Left cardiac atrium (tissue), 4 donors: ENCODE measurements at places on chromosomes 12 and 14.
A peak's percentile ranks its signal among the peaks of the same experiment; 100 is the strongest.

- peak; percentile 37 for DNase-seq
These were observed 11.0 kb upstream of the CREBL2 start for GRCh38 chr12:12600659-12601058.

- DNase-seq, result peak; percentile 76
These were observed 26.2 kb downstream of the ANG start for GRCh38 chr14:20714593-20715250.

DNA sequence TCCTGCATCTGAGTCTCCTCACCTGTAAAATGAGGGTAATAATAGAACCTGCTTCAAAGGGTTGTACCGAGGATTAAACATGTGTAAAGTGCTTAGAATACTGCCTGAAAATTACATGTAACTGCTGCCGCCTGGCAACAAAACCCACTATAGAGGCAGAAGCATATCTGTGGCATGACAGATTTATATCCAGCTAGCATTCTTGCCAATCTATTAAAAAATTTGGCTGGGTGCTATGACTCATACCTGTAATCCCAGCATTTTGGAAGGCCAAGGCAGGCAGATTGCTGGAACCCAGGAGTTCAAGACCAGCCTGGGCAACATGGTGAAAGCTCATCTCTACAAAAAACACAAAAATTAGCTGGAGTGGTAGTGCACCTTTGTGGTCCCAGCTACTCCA lies 16.4 kb upstream of the KSR2 start:
- DNase-seq, result no peak

DNA sequence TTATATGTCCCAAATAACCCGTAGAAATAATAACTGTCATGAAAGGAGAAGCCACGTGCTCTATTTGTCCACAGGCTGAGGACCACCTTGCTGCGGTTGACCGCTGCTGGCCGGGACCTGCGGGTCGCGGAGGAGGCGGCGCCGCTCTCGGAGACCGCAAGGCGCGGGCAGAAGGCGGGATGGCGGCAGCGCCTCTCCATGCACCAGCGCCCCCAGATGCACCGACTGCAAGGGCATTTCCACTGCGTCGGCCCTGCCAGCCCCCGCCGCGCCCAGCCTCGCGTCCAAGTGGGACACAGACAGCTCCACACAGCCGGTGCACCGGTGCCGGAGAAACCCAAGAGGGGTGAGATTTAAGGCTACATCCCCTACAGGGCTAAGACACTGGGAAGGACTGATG lies 21.0 kb downstream of the RPGRIP1 start:
- DNase-seq, result peak; percentile 29

DNA sequence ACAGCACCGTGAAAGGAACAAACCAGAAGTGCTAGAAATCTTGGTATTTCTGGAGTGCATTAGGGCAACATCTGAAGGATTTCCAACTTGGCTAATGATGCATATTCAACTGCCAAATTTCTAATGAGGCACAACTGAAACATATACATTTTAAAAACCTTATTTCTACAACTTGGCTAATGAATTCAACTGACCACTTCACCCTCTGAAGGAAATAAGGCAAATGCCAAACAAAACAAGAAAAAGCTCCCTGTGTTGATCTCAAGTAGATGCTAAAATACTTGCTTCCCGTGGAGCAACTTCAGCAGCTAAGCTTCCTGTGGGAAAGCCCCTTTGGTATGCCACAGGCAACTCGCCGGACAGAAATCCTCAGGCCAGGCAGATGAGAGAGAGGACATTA lies 167.1 kb downstream of the TTC7B start:
- DNase-seq, result no peak

DNA sequence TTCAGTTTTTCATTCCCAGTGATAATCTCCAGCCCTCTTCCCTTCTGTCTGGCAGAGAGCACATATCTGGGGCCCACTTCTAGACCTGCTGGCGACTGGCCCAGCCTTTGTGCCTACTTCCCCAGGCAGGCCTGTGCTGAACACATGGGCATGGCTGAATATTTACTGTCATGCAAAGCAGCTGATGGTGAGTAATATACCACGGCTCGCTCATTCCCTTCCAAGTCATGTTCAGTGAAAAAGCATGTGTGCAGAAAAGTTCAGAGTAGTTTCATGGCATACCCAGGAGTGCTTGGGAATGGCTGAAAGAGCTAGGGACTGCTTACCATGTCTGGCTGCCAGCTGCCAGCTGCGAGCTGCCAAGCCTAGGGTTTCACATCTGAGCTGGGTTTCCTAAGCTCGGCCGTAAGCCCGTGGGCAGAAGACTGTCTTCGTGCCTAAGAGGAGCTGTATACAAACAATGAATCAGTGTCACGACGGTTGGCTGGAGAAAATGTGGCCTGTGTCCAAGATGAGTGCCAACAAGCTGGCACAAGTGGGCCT lies 179.9 kb upstream of the PELI2 start:
- DNase-seq, result peak; percentile 33

- no peak for DNase-seq
These were observed 3.1 kb upstream of the CREBL2 start for GRCh38 chr12:12608557-12608957.

GRCh38 chr12:116092776-116093175 lies 184.7 kb downstream of the MED13L start:
- DNase-seq, result no peak

- no peak for DNase-seq
These were observed 23.0 kb downstream of the GLRX5 start for GRCh38 chr14:95557832-95558231.

- DNase-seq, result no peak
These were observed 46.0 kb upstream of the ESRRB start for GRCh38 chr14:76329951-76330350.

GRCh38 chr14:71833476-71833875 lies 98.8 kb upstream of the RGS6 start:
- DNase-seq, result no peak

- peak; percentile 52 for DNase-seq
These were observed 1.2 kb downstream of the DYRK2 start for GRCh38 chr12:67649570-67650387.

GRCh38 chr14:55873169-55873568 lies 245.0 kb upstream of the PELI2 start:
- no peak for DNase-seq

DNA sequence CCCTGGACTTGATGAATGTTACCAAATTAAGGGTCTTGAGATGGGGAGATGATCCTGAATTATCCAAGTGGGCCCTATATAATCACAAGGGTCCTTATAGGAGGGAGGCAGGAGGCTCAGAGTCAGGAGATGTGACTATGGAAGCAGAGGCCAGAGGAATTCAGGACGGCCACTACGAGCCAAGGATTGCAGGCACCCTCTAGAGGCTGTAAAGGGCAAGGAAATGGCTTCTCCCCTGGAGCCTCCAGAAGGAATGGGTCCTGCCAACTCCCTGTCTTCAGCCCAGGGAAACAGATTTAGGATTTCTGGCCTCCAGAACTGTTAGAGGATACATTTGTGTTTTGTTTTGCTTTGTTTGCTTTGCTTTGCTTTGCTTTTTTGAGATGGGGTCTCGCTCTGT lies 8.8 kb downstream of the BDKRB1 start:
- DNase-seq, result no peak

- DNase-seq, result no peak
These were observed 219.3 kb downstream of the C12orf50 start for GRCh38 chr12:87809916-87810315.

GRCh38 chr14:95313707-95314106 lies 6.0 kb downstream of the CLMN start:
- peak; percentile 79 for DNase-seq

- peak; percentile 37 for DNase-seq
These were observed 25.3 kb downstream of the RHOJ start for GRCh38 chr14:63229330-63230059.

GRCh38 chr12:18799561-18799960 lies 61.6 kb downstream of the CAPZA3 start:
- no peak for DNase-seq

GRCh38 chr12:102567031-102567985 lies 86.9 kb upstream of the IGF1 start:
- DNase-seq, result no peak

DNA sequence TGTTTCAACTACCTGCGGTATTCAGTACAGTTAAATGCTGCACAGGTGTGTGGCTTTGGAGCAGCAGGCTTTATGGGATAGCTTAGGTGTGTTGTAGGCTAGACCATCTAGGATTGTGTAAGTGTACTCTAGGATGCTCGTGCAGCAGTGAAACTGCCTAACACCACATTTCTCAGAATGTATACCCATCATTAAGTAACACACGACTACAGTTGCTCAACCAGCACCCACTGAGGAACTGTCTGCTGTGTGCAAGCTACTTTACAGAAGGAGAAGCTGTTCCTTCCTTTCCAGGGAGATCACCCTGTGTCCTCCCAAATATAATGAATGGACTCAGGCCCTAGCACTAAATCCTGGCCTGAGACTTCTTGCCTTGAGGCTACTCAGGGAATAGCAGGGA lies 94.8 kb downstream of the SLC24A4 start:
- DNase-seq, result no peak

GRCh38 chr14:103314496-103315277 lies 19.4 kb upstream of the EIF5 start:
- DNase-seq, result no peak

DNA sequence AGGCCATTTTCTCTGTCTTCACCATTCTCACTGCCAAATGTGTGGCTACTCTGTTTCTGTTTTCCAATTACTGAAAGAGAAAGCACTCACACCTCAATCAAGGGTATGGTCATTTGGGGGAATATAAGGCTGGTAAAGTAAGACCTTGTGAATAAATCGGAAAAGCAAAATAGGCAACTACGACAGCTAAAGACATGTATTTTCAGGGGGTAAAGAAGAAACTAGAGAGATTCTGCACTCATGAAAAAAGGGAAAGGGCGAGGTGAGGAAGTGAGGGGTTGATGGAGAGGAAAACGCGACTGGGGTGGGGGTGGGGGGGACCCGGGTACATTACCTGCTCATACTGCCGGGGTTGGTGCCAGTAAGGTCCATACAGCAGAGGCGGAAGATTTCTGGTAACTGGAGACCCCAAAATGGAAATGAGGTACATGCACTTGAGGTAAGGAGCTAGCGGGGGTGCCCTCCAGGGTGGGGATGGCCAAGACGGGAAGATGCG lies 19.3 kb downstream of the CHD8 start:
- DNase-seq, result no peak

DNA sequence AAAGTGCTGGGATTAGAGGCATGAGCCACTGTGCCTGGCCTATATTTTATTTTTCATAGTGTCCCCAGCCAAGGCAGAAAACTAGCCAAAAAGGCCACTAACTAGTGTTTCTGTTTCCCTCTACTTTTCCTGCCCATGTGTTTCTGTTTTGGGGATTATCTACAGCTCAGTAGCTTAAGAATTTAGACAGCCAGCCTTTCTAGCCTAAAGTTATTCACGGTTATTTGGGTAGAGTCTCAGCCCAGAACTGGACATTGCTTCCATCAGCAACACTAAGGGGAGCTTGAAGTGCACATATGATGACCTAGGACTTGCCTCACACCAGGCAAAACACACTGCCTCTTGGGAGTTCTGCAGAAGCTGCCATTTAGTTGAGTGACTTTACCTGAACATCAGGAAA lies 17.9 kb downstream of the PROX2 start:
- DNase-seq, result no peak

GRCh38 chr12:3122841-3123678 lies 45.9 kb downstream of the TSPAN9 start:
- DNase-seq, result peak; percentile 82

GRCh38 chr12:119179335-119180021 lies 747 bp downstream of the HSPB8 start:
- peak; percentile 51 for DNase-seq

DNA sequence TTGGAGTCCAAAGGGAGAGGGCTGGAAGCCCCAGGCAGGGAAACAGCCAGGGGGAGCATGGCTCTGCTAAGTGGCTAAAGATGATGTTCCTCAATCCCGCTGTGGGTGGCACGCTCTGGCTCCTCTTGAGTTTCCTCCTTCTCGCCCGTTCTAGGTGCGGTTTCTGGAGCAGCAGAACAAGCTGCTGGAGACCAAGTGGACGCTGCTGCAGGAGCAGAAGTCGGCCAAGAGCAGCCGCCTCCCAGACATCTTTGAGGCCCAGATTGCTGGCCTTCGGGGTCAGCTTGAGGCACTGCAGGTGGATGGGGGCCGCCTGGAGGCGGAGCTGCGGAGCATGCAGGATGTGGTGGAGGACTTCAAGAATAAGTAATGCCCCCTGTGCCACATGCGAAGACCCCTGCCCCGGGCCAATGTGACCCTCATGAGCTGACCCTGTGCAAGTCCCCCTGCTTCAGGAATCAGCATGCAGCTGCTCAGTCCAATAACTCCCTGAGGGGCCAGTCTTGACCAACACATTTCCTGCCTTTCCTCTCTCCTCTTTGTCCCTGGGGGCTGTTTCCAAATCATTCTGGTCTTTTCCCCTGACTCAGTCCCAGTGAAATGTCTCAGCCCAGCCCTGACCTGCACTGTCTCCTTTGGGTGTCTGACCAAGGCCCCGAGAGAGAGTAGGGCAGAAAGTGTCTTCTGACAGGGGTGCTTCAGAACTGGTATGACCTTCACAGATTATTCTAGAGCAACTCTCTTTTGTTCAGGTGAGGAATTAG lies 2.1 kb downstream of the KRT7 start:
- no peak for DNase-seq

DNA sequence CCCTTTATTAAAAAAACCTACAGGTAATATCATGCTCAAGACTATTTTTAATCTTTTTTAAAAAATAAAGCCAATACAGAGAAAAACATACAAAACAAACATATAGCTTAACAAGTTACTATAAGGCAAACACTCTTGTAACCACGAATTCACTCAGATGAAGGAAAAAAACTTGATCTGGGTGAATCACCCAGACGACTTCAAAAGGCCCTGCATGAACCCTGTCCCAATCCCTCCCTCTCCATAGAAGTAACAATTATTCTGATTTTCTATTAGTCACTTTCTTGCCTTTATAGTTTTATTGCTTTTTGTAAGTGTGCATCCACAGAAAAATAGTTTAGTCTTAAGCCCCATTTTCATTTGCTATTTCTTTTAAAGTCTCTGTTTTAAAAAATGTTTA lies 72.6 kb downstream of the LRP6 start:
- DNase-seq, result no peak

DNA sequence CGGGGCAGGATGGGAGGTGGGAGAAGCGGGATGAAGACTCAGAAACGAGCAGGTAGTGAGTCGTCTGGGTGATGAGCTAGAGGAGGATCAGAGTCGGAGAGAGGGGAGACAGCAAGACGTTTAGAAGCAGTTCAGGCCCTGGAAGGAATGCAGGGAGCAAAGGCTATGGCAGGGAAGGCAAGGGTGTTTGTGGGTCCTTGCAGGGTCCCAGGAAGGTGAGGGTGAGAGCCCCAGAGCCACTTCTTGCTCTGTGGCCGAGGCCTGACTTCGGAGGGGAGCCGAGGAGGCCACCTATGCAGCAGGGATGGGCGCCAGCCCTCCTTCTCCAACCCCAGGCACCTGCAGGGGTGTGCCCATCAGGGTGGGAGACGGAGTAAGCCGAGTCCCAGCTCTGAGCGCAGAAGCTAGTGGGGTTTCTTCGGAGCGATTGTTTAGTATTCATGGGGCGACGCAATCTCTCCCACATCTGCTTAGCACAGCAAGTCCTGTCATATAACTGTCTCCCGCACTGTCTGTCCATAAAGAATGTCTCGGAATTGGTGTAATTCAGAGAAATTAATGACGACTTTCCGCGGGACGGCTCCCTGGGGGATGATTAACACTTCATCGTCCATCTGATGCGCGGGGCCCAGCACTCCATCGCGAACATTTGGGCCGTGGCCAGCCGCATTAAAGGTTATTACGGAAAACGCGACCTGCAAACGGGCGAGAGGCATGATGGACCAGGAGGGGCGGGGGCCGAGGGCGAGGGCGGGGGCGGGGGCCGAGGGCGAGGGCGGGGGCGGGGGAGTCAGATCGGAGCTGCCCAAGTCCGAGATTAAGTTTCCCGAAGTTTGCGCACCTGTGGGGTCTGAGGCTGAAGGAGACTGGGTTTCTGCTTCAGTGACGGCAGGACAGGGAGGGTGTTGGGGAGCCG lies 12.2 kb upstream of the CALCOCO1 start:
- no peak for DNase-seq

GRCh38 chr14:53850714-53851296 lies 105.8 kb downstream of the BMP4 start:
- DNase-seq, result no peak
